ENCODE measurements at places on chromosomes 2 and 18.

GRCh38 chr18:76277801-76278200 lies 217.2 kb downstream of the ZNF516 start:
- no peak for DNase-seq

DNA sequence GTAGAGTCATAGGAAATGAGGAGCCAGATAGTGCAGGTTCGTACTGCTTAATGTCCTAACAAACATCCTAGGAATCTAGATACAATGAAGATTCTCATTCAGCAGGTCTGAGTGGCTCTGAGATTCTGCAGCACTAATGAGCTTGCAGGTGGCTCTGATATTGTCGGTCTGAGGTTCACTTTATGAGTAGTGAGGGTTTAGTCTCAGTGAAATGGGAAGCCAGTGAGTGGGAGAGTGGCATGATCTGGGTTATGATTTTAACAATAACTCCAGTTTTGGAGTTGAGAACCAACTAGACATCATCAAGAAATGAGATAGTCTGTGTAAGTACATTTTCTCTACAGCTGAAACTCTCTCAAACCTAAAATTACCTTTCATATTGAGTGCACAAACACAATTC lies 166.8 kb upstream of the SP5 start:
- no peak for DNase-seq

GRCh38 chr2:220191737-220192136 lies 564.3 kb downstream of the SLC4A3 start:
- DNase-seq: no peak

GRCh38 chr18:9278028-9278427 lies 56.5 kb upstream of the TWSG1 start:
- no peak for DNase-seq

GRCh38 chr2:155100261-155100660 lies 401.8 kb downstream of the KCNJ3 start:
- DNase-seq: no peak

GRCh38 chr2:42193722-42194187 lies 24.6 kb downstream of the EML4 start:
- no peak for DNase-seq

DNA sequence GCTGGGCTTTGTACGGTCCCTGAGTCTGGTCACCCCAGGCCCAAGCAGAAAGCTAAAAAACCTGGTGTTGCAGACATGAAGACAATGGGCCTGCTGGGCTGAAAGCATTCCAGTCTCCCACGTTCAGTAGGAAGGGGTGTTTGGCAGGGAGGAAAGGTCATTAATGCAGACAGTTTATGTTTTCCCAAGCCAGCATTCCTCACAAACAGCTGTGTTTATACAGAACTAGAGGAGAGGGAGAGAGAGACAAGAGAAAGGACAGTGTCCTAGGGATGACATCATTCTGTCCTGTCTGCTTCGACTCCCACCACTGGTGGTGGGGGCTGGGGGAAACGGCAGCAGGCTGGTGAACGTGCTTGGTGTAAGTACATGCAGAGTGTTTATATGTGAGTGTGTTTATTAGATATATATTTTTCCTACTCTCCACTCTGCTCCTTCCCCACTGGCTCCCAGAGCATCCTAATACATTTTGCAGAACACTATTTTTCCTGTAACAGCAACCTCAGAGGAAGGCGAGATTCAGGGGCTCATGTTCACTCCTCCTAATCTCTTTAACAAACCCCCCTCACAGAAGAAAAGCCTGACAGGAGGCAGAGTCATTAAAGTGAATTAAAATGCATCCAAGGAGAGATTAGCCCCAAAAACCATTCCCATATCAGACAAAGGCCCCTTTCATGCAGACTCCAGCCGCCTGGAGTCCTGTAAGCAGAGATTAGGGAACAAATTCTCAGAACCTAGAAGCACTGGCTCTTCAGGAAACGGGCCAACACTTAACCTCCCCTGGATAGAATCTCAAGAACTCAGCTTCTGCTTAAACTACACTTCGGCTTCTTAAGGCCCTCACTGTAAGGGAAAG lies 380.4 kb downstream of the TNS1 start:
- no peak for DNase-seq

DNA sequence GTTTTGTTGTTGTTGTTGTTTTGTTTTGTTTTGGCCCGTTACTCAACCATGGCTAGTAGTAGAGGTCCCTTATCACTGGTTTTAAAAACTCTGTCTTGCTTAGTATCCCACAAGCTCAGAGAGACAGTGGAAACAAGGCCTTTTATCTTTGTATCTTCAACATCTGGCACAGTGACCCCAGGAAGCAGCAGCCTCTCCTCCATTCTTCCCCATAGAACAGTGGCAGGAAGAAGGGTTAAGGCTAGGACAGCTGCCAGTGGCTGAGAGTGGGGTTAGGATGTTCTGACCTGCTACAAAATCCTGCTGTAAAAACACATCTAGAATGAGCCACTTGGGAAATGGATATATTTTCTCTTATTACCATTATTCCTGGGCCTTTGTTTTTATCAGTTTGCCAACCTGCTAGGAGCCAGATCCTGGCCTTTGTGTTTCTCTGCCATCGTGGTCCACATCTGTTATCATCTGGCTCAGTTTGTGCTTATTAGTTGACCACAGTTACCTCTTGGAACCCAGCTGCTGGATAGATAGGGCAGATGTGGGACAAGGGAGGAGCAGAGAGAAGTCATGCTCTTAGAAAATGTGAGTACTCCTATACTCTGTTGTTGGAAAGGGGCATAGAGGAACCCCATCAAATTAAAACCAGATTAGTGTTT lies 246.8 kb downstream of the AGPS start:
- DNase-seq: no peak

GRCh38 chr2:115389898-115390565 lies 947.6 kb downstream of the DPP10 start:
- DNase-seq: no peak

- DNase-seq: peak; percentile 5
Measured at GRCh38 chr2:122191331-122191730, 435.9 kb downstream of the TSN start.

- no peak for DNase-seq
Measured at GRCh38 chr2:146385031-146385430, 1459.8 kb upstream of the ACVR2A start.

DNA sequence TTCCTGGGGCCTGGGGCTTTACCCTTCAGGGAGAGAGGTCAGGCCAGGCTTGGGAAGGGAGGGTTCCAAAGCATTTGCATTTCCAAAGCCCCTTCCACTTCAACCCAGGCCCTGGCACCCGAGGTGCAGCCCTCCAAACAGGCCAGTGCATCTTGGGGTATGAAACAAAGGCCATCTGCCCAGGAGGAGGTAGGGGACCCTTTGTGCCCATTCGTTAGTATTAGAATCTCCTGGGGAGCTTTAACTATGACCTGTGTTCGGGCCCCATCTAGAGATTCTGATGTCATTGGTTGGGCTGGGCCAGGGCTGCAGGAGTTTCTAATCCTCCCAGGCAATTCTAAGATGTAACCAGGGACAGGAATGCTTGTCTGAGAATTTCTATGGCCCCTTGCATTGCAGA lies 73.6 kb downstream of the CIB4 start:
- DNase-seq: no peak

- no peak for DNase-seq
Measured at GRCh38 chr2:97738179-97739019, 25.0 kb downstream of the ZAP70 start.

GRCh38 chr2:150267651-150268415 lies 219.6 kb downstream of the RND3 start:
- no peak for DNase-seq

- DNase-seq: peak; percentile 9
Measured at GRCh38 chr2:179020156-179020750, 29.7 kb downstream of the CCDC141 start.

DNA sequence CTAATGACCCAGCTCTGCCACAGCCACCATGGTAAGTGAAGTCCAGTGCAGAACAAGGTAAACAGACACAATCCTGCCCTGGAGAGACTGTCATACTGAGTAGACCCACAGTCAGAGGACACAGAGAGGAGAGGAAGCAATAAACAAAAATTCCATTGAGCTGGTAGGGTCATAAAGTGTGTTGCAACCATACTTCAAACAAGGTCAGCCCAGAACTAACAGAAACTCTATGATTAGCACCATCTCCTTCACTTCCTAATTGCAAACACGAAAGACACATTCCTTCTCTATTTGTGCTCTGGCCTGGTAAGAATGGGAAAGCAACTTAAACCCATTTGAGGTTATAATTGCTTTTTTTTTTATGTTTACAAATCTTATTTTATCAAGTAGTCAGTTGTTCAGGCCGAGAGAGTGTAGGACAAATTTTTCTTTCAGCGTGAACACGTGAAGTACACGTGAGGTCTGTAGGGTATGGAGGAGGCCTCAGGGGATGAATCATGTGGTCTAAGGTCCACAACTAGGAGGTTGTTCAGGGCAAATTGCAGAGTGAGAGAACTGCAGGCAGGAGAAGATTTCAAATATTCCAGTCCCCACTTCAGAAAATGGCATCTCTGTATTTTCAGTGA lies 71.4 kb upstream of the GLS start:
- DNase-seq: no peak

DNA sequence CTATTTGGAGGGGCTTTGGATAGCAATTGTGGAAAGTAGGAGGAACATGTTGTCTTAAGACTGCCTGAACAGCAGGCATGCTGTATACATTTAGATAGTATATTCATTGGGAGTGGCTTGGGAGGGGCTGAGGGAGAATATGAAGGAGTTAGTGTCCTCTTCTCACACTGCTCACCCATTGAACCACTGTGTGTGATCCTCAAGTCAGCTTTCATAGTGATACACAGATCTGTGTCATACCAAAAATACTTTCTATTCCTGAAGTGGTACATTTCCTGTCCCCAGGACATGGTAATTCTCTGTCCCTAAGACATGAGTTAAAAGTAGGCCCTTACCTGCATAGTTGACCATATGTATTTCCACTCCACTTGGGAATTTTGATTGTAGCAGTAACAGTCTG lies 9.6 kb downstream of the NEMP2 start:
- no peak for DNase-seq

GRCh38 chr2:176128172-176128981 lies 1.1 kb upstream of the HOXD8 start:
- no peak for DNase-seq

DNA sequence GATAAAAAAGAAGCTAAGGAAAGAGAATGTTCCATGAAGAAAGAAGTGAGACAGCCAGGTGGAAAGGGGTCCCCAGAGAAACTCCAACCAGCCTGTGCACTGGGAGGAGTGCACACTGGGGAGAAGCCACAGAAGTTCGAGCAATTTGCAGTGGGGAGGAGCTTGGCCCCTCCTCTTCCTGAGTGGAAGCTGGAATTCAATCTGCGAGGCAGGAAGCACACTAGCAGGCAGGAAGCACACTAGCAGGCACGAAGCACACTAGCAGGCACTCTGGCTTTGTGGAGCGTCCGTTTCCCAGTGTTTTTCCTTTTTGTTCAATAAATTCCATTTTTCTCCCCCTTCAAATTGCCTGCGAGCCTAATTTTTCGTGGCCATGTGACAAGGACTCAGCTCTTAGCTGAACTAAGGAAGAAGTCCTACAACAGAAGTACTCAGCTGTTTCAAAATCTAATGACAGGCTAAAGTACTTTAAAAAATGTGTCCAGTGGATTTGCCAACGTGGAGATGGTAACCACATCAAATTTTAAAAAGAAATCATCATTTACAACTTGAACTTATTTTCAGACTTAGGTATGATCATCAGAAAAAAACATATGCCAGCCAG lies 21.4 kb upstream of the SPIRE1 start:
- DNase-seq: no peak

DNA sequence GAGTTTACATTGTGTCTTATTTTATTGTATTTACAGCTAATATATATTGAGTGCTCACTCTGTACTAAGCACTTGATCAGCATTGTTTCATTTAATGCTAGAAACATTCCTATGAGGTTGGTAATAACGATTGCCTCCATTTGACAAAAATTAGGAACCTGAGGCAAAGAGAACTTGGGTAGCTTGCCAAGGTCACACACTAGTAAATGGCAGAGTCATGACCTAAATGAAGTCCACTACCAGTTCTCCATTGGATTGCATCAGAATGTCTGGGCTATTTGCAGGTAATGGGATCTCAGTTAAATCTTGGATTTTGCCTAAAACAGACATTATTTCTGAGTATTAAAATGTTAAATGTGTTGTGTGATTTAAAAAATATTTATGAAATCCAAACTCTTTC lies 65.8 kb upstream of the CRIM1 start:
- no peak for DNase-seq

DNA sequence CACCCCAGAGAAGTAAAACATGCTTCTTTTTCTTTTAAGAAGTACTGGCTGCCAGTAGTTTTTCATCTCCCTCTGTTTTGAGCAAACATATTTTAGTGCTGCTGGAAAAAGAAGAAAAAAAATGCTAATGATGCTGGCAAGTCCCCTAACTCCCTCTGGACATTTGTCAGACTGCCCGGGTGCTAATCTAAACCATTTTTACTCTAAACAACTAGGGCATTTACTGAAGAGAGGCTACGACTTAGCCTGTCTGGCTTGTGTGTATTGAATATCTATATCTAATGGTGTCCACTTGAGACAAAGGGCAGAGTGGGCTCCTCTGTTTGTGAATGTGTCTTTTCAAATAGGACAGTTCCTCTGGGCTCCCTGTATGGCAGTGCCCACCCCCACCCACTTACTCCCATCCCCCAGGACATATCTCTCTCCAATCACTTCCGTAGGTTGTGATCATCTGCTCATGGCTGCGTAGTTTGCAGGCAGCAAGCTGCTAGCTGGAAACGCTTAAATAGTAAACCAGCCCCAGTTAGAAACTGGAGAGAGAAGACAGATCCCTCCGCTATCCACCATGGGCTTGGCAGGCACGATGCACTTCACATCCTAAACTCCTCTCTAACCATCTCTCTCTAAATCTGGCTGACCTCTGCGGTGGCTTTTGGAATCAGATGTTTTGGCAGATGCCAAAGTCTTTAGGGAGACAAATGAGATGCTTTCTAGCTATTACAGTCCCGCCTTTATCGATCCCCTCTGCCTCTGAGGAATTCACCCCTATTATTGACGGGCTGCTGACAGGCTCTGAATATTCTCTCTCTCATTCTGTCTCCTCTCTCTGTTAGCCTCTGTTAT lies 58.3 kb downstream of the DOCK10 start:
- DNase-seq: no peak

DNA sequence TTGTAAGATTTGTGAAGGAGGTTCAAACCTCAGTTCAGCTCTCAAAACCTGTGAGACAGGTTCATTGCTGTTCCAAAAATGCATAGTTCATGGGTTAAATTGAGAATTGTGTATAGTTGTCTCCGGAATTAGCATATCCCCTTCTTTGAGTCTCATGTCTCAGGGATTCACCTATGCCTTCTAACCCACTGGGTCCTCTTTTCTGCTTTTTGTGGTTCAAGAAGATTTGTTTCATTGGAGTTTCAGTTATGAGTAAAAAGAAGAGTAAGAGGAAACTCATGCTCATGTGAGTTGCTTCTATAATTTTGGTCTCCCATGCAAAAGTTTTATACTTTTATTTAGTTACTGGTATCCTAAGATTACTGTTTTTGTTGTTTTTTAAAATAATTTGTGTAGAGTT lies 1219.8 kb upstream of the ZEB2 start:
- no peak for DNase-seq

DNA sequence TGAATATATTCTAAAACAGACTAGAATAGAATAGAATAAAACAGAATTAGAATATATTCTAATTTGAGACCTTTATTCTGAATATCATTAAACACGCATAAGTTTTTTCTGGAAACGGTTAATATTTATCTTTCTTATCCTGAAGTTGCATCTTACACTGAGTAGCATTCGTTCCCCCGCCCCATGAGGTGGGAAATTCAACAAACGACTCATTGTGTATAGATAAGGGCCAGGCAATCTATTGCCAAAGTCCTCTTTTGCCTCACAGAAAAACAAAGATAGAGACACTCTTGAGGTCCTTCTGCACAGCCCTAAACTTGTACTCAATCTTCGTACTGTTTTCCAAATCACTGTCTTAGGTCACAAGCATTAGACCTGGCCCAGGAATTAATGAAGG lies 98.1 kb downstream of the COL6A3 start:
- DNase-seq: no peak

- DNase-seq: no peak
Measured at GRCh38 chr18:41604964-41605363, 350.1 kb upstream of the PIK3C3 start.

Measured in GM19239 (cell line).